ENCODE measurements at places on chromosomes 5 and 9. TPM values are rescaled to one million over a fixed set of nuclear protein-coding genes. Genes with fewer than 3 reads are reported as not detected.

- DNase-seq = no peak
- no peaks in the 10 kb centered on the region for H3K36me3 ChIP-seq
- H3K4me3 ChIP-seq = no peak overlapping the region
- H3K27ac ChIP-seq = no peak overlapping the region
- H3K27me3 ChIP-seq = no peaks in the 10 kb centered on the region
Measured at GRCh38 chr5:10607666-10608073, 43.8 kb downstream of the ANKRD33B start.

NUTM2G gene
- not detected for total RNA-seq

DNA sequence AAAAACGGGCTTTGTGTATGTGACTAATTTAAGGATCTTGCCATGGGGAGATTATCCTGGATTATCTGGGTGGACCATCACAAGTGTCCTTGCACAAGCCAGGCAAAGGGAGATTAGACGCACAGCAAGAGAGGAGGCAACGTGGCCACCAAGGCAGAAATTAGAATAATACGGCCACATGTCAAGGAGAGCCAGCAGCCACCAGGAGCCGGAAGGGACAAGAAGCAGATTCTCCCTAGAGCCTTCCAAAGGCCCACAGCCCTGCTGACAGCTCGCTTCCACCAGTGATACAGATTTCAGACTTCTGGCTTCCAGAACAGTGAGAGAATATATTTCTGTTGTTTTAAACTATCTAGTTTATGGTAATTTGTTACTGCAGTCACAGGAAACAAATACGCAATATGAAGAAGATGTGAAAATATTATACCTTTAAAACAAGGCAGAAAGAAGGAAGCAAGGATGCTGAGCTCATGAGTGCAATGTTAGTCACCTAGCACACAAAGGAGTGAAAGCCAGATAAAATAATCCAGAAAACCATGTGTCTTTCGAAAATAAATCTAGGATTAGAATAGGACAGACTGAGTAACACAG is 28.7 kb upstream of the F2RL1 start:
- peaks cover 22% of the 10 kb centered on the region for H3K4me1 ChIP-seq
- no peak overlapping the region for H3K4me3 ChIP-seq
- peaks cover 3% of the 10 kb centered on the region for H3K36me3 ChIP-seq
- H3K27me3 ChIP-seq = peaks cover 1% of the 10 kb centered on the region
- H3K27ac ChIP-seq = peak overlapping the region; percentile 69
- DNase-seq = no peak

DNA sequence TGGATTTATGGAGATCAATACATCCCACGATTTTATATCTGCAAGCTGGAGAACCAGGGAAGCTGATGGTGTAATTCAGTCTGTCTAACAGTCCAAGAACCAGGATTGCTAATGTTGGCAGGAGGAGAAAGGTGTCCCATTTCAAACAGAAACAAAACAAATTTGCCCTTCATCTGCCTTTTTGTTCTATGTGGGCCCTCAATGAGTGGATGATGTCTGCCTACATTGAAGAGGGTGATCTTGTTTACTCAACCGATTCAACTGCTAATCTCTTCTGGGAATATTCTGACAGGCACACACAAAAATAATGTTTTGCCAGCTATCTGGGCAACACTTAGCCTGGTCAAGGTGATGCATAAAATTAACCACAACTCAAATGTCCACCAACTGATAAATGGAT is 65.1 kb upstream of the IL33 start:
- peaks cover 12% of the 10 kb centered on the region for H3K27me3 ChIP-seq
- no peaks in the 10 kb centered on the region for H3K4me1 ChIP-seq
- H3K36me3 ChIP-seq = no peaks in the 10 kb centered on the region
- H3K4me3 ChIP-seq = no peak overlapping the region
- no peak for DNase-seq
- no peak overlapping the region for H3K27ac ChIP-seq

DNA sequence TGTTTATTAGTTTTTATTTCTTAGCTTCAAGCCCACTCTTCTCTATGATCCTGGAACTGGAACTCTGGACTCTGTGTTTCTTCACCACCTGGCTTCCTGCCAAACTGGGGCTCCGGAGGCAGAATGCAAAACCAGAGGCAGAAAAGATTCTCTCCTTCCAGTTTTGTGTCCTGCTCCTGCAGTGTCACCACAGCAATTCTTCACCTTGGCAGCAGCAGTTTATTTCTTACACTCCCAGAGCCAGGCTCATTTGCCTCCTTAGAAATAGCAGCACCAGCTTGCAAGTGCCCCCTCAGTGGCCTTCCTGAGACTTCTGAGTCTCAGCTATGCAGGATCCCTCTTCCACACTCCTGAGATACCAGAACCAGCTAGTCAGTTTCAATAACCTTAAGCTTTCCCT is 26.7 kb upstream of the CAMK4 start:
- no peak overlapping the region for H3K4me3 ChIP-seq
- peaks cover 4% of the 10 kb centered on the region for H3K4me1 ChIP-seq
- no peak for DNase-seq
- no peaks in the 10 kb centered on the region for H3K36me3 ChIP-seq
- H3K27me3 ChIP-seq = peaks cover 12% of the 10 kb centered on the region

DNA sequence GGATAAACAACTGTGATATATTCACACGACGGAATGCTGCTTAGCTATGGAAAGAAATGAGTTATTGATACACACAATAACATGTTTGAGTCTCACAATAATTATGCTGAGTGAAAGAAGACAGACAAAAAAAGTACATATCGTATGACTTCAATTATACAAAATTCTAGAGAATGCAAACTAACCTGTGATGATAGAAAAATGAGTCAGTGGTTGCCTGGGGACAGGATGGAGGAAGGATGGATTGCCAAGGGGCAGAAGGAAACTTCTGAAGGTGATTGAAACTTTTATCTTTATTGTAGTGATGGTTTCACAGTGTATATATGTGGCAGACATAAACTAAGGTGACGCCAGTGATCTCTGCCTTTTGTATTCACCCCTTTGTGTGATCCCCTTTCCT is 7.5 kb upstream of the CARTPT start:
- no peak overlapping the region for H3K4me3 ChIP-seq
- H3K27me3 ChIP-seq = peaks cover 41% of the 10 kb centered on the region
- no peaks in the 10 kb centered on the region for H3K4me1 ChIP-seq
- no peaks in the 10 kb centered on the region for H3K36me3 ChIP-seq
- no peak for DNase-seq

DNA sequence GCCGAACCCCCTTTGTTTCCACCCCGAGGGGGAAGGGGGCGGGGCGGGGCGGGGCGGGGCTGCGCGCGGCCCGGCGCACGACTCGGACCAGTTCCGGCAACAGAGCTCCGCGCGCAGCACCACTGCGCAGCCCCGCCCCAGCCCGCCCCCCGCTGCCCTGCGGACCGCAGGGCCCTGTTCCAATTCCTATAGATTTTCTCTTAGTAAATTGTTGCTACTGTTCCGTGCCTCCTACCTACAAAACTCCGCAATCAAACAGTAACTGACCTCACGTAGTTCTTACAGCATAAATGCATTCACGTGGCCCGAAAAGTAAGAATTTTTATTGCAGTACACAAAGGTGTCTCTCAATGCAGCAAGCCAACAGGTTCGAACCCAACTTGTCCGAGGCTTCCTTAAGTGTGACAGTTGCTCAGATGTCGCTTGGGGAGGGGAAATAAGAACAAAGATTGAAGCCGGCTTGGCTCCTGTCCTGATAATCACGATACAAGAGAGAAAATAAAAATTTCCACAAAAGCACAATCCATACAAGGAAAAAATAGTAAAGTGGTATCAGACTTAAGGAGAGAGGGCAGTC is 1.2 kb upstream of the RNF38 start:
- H3K27me3 ChIP-seq = no peaks in the 10 kb centered on the region
- peaks cover 34% of the 10 kb centered on the region for H3K4me1 ChIP-seq
- H3K4me3 ChIP-seq = peak overlapping the region; percentile 88
- H3K27ac ChIP-seq = peak overlapping the region; percentile 77

- no peak for DNase-seq
- H3K4me1 ChIP-seq = peaks cover 8% of the 10 kb centered on the region
- no peak overlapping the region for H3K4me3 ChIP-seq
- no peaks in the 10 kb centered on the region for H3K27me3 ChIP-seq
- peaks cover 10% of the 10 kb centered on the region for H3K36me3 ChIP-seq
Measured at GRCh38 chr5:129112295-129112694, 17.7 kb downstream of the ISOC1 start.

DNA sequence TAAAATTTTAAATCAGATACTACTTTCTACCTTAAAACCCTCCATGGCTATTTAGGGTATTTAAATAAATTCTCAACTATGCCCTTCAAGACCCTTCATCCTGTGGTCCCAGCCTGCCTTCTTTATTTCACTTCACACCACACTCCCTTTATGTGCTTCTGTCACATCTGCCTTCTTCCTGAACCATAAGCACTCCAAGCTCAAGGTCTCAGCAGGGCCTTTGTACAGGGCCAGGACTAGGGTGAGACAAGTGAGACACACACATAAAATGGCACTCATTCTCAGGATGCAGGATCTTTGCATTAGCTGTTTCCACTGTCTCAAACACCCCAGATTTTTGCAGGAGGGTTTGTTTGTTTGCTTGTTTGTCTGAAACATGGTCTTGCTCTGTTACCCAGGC is 7.6 kb downstream of the ITK start:
- H3K4me1 ChIP-seq = peaks cover 76% of the 10 kb centered on the region
- peak overlapping the region; percentile 70 for H3K4me3 ChIP-seq
- no peak for DNase-seq
- no peaks in the 10 kb centered on the region for H3K27me3 ChIP-seq
- H3K36me3 ChIP-seq = peaks cover 90% of the 10 kb centered on the region

- no peaks in the 10 kb centered on the region for H3K36me3 ChIP-seq
- no peak for DNase-seq
- H3K27me3 ChIP-seq = no peaks in the 10 kb centered on the region
- no peaks in the 10 kb centered on the region for H3K4me1 ChIP-seq
- no peak overlapping the region for H3K27ac ChIP-seq
Measured at GRCh38 chr5:155878991-155879575, 447.9 kb upstream of the SGCD start.

DNA sequence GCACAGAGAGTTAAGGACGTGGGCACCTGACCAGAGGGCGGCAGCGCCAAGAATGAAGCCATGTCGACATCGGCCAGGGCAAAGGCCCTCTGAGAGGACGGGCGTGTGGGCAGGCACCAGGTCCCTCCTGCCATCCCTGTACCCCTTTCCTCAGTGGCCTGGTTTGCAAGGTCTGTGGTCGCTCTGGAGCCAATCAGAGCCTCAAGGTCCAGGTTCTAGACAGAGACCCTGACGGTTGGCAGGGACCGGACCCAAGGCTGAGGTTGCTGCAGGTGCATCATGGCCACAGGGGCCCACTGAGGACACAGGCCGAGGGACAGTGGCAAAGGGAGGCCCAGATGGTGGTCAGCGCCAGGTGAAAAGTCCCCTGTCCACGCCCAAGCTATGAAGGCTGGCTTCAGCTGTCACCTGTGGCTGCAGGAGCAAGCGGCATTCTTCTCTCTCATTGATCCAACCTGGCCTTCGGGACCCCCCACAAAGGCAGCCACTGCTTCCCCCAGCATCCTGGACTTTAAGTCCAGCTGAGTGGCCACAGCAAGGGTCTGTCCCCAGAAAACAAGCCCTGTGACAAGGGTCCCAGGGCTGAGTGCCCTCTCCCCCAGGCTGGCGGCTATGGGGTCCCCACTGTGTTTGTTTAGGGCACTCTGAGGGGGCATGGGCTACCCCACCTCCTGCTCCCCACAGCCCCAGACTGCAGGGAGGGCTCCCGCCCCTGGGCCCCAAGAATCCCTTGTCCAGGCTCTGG is 48.9 kb downstream of the VAV2 start:
- no peaks in the 10 kb centered on the region for H3K27me3 ChIP-seq
- H3K36me3 ChIP-seq = no peaks in the 10 kb centered on the region
- H3K4me1 ChIP-seq = no peaks in the 10 kb centered on the region
- no peak overlapping the region for H3K27ac ChIP-seq

FABP6 gene
- not detected for total RNA-seq

DNA sequence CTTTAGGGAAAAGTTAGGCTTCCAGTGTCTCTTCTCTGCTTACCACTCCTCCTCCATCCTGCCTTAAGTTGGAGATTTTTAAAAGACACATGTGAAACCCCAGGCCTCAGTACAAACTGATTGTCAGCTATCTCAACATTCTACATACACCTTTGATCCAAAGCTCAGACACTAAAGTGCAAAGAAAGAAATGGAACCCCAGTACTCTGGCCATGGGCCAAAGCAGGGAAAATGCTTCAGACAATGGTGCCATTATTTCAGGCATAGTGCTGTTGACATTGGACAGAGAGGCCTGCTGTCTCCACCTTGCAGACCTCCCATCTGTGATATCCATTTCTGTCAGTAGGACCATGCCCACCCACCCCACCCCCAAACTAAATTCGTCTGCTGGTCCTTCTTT is 49.1 kb downstream of the G3BP1 start:
- no peak overlapping the region for H3K4me3 ChIP-seq
- no peaks in the 10 kb centered on the region for H3K27me3 ChIP-seq
- H3K27ac ChIP-seq = no peak overlapping the region
- DNase-seq = no peak

- H3K27me3 ChIP-seq = no peaks in the 10 kb centered on the region
- H3K4me1 ChIP-seq = no peaks in the 10 kb centered on the region
- no peaks in the 10 kb centered on the region for H3K36me3 ChIP-seq
- no peak overlapping the region for H3K27ac ChIP-seq
- DNase-seq = no peak
Measured at GRCh38 chr9:134851020-134851419, 29.6 kb upstream of the FCN2 start.

OMD gene
- not detected for total RNA-seq
